Stimulated activated naive CD8-positive, alpha-beta T cell treated with anti-CD3 and anti-CD28 coated beads, Interleukin-15, amount 100 ng/mL, for 72 hours (primary cell): ENCODE measurements at places on chromosomes 2 and 18.

- no peak for DNase-seq
Measured at GRCh38 chr2:131168538-131168937, 40.8 kb upstream of the POTEE start.

GRCh38 chr18:5452943-5453443, 90.8 kb downstream of the EPB41L3 start:
- no peak for DNase-seq

DNA sequence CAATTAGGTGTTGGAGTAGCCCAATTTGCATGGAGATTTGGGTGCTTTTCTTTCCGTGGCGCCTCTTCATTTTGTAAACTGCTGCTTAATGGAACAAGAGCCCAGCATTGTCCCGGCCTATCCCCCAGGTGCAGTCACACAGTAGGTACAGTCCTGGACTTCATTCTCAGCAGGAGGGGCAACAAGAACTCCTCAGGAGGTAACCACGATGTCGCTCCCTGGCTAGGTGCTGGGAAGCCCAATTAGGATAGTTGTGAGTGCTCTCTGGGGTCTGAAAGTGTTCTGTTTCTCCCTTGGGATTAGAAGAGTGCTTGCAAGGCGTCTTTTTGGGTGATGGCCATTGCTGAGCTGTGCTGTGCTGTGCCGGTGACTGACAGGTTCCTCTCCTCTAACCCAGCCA, 53.8 kb downstream of the CABLES1 start:
- DNase-seq: no peak

DNA sequence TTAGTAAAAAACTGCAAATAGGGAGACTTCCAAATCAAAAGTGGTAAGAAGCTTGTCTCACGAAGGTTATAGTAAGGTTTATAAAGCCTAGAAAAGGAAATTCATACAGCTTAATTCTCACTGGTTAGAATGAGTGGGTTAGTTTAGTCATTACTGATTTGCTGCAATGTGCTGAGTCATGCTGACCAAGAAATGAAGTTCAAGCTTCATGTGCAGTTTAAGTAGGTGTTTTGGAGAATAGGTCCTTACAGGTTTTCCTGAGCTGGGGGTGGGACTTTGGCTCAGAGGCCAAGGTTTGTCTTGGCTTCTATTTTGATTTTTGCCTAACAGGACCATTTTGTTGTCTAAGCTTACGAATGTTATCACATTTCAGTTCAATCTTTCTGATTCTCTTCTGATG, 15.1 kb downstream of the CLIP4 start:
- no peak for DNase-seq

- no peak for DNase-seq
Measured at GRCh38 chr2:71896385-71897136, 251.1 kb downstream of the CYP26B1 start.

- DNase-seq: no peak
Measured at GRCh38 chr2:147076634-147077033, 768.2 kb upstream of the ACVR2A start.

DNA sequence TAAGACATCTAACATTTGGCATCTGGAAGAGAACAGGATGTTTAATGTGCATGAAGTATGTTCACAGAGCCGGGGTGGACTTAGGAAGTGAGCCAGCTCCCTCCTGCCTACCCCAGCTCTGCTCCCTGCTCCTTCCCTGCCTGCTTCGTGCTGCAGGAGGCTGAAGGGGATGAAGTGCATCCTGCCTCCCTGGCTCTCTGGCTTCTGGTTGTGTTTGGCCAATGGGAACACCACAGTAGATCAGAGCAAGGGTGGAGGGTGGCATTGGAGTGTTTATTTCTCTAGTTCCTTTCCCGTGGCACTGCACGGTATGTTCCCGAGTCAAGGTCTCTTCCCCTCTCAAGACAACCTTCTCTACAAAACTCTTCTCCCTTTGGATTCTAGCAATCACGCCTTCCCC, 379.9 kb downstream of the CLIP4 start:
- no peak for DNase-seq

DNA sequence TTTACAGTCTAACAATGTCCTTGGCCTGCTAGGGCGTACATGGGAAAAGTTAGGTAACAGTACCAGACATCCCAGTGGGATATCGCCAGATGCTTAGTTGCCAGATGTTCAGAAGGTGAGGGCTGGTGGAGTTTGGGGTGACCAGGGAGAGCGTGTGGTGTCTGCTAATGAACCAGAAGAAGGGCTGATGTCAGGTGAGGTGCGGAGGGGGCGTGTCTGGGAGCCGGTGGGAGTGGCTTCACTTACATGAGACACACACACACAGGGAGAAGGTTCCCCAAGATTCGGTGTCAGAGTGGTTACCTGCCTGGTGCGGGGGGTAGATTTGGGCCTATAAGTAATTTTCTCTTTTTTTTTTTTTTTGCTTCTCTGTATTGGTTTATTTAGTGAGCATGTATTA, 12.2 kb downstream of the RAB31 start:
- DNase-seq: no peak

- DNase-seq: peak; percentile 36
Measured at GRCh38 chr2:223601932-223602666, at the start of gene SCG2. Gene SCG2 (minus strand): TSS chr2:223602361. CDS start chr2:223599282, 3,079 bp downstream.

GRCh38 chr2:28437149-28437835, 44.6 kb downstream of the FOSL2 start:
- DNase-seq: no peak

DNA sequence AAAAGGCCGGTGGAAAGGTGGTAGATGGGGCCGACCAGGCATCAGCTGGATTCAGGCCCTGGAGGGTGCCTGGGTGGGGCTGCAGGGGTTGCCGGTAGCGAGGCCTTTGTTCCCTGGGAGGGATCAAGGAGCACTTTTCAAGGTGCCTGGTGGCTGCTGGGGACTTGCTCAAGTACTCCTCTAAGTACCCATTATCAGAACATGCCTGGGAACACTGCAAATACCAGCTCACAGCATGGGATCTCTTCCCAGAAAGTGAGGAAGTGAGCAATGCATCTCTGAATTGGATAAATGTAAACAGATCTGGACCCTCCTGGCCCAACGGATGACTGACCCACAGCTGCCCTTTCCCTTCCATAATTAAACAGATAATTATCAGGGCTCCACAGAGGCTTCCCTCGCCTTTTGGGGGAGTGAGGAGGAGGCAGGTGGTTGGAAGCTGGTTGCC, 210.5 kb downstream of the SH3RF3 start:
- no peak for DNase-seq

DNA sequence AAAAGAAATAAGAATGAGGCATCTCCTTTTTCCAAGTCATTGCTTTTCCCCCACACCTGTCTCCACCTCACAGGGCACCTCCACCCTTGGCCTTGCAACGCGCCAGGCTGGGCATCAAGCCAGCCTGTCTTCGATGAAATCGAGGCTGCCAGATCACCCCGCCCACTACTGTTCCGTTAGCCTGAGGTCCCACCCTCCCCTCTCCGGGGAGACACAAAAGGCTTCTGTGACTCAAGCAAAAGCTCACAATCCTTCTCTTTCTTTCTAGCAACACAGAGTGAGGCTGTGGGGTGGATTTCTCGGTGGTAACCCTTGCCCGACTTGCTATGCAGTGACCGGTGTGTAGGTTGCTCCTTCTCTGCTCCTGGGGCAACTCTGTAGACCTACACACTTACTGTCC, 9.9 kb downstream of the TNP1 start:
- DNase-seq: peak; percentile 34

- peak; percentile 25 for DNase-seq
Measured at GRCh38 chr2:38037757-38038621, 38.0 kb downstream of the CYP1B1 start.

GRCh38 chr2:71829008-71829407, 318.7 kb downstream of the CYP26B1 start:
- DNase-seq: no peak

GRCh38 chr2:27958711-27959378, 68.3 kb downstream of the BABAM2 start:
- DNase-seq: no peak

GRCh38 chr2:224027070-224027469, 12.0 kb downstream of the SERPINE2 start:
- no peak for DNase-seq

DNA sequence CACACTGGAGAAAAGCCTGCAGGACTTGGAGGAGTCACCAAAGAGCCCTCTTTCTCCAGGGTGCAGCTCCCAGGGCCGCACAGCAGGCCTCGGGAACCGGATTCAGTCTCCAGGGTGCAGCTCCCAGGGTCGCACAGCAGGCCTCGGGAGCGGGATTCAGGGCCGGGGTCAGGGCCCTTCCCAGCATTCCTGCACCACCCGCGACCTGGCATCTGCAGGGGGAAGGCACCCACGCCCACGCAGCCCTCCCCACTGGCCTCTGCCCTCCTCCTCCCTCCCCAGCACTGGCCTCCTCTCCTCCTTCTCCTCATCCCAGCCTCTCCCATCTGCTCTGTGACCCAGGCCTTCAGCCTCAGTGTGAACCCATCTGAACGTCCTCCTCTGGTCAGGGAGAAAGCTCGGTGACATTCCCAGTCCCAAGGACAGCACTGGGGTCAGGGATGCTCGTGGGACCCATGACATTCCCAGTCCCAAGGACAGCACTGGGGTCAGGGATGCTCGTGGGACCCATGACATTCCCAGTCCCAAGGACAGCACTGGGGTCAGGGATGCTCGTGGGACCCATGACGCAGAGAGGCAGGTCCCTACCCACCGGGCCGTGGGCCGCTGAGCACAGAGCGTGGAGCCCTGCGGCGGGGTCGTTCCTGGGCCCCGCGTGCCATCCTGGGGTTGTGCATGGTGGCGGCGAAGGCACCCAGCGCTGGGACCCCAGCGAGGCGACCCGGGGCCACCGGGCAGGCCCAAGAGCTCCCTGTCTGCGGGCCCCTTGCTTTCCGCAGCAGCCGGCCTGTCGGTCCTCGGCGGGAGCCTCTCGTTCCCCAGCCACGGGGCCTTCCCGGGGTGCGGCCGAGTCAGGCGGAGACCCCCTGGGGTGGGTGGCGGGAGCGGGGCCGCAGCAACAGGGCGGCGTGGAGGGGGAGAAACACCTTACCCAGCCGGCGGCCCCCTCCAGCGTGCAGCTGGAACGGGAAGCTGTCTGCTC, 550.2 kb upstream of the SALL3 start:
- DNase-seq: no peak
